ENCODE measurements at places on chromosomes 4 and X.

- DNase-seq = no peak
These were observed 30.5 kb upstream of the ADGRG2 start for GRCh38 chrX:19152762-19153161.

- DNase-seq = no peak
These were observed 2.1 kb downstream of the HMGB2 start for GRCh38 chr4:173332021-173332487.

DNA sequence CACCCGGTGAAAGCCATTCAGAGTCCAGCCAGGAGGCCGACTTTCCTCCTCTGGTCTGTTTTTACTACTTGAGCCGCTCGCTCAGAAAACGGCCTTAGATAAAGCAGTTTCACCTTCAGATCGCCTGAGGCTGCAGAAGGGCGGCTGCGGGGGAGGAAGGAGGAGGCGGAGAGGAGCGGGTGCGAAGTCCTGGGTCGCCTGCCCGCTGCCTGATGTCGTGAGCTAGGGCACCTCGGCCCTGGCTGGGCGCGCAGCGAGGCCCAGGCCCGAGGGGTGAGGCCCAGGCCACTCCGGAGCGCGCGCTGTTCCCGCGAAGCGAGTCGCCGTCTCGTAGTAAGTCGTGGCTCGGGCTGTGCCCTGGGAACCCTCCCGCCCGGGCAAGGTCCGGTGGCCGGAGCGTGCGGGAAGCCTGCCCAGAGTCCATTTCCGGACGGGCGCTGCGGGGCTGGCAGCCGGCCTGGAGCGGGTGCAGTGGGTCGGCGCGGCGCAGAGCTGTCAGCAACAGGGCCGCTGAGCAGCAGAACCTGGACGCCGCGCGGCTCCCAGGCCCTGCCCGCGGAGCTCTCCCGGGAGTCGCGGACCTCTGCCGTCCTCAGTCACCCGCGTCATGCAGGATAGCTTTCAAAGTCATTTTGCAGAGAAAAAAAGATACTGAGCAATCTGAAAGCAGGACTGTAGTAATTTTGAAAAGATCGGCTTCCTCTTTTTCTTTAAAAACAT lies 18.6 kb downstream of the TRIM2 start:
- DNase-seq = no peak

DNA sequence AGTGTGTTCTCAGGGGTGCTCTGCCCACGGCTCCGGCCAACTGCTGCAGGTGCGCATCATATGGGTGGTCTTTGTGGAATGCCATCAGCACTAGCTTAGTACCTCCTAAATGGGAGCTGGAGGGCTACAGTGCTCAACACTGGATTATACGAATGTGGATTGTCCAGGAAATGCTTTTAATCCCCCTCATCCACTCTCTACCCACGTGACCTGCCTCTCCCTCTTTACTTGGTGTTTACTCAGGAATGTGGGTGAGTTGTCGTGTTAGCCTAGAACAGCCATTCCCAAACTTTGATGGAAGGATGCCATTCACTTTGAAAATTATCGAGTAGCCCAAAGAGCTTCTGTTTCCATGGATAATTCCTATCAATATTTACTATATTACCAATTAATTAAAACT lies 150.8 kb downstream of the PTTG2 start:
- no peak for DNase-seq

DNA sequence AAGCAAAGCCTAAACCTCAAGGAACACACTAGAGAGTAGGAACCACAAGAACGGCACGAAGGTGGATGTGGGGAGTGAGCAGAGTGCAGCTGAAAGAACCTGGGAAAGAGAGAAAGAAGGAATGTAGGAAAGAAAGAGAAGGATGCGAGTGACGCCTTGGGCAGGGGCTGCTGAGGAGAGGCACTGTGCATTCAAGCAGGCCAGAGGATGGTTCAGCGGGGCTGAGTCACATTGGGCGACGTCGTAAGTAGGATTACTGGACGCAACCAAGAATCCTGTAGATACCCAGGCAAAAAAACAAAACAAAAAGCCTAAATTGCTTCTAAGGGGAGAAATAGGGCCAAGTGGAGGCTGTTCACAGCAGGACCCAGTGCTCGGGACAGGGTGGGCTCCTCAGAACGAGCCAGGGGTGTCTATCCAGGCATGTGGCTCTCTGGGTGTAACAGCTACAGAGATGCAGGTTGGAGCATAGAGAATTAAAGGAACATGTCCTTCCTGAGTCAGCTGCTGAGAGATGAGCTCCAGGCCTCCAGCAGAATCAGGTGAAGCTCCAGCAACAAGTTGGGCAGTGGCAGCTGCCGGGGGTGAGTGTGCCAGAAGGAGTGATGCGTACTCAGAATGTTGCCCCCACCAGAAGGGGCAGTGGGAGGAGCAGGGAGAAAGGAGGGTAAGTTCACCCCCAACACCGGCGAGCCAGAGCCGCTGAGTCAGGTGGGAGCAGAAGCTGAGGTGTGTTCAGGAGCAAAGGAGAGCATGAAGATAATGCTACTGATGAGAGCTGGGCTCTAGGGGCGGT lies 38.6 kb downstream of the NELFA start:
- no peak for DNase-seq

DNA sequence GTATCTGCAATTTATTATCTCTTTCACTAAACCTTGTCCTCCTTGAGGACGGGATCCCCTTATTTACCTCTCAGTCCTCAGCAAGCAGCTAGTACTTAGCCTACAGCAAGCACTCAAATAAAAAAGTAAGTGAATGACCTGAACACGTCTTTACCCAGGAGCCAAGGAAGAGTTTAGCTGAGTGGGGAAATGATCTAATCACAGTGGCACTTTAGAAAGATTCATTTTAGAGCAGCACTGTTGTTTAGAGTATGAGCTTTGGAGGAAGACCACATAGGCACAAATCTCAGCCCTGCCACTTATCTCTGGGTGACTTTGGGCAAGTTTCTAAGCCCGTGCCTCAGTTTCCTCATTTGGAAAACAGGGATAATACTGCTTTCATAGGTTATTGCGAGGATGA lies 2.7 kb downstream of the FAM120C start:
- no peak for DNase-seq

GRCh38 chr4:186676531-186677161 lies 47.0 kb downstream of the FAT1 start:
- DNase-seq = peak; percentile 97

DNA sequence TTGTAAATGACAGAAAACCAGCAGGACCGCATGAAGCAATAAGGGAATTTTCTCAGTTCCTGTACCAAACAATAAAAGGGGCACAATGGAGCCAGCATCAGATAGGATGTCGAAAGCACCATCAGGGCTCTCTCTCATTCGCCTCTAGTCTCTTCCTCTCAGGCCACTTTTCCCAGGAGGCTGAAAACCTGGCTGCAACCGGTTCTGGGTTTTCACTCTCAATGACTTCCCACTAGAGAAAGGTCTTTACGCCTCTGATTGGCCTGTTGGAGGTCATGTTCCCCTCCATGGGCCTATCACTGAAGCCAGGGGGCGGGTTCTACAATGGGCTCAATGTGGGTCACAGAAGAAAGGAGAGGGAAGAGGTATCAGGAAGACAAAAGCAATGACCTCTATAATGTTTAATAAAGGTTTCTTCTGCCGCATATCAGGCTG lies 29.3 kb downstream of the ZNF827 start:
- DNase-seq = no peak

- DNase-seq = no peak
These were observed 32.9 kb upstream of the DKK2 start for GRCh38 chr4:107069049-107069448.

DNA sequence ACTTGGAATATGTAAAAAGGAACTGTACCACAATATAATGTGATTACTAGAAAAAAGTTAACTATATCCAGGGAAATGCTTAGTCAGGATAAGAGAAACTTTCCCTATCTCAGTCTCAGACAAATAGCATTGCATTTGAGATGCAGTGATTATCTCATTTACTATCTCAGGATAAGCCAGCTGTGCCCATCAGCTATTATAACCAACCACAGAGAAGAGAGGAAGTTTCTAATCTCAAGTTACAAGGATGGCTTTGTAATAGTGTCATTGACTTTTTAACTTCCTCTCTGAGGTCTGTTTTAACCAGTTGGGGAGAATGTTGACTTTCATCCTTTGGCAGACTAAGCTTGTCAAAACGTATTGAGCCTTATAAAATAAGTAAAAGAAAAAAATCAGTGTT lies 56.5 kb downstream of the SNX25 start:
- peak; percentile 4 for DNase-seq

GRCh38 chr4:182918044-182918607 lies 940 bp upstream of the DCTD start:
- DNase-seq = peak; percentile 17

DNA sequence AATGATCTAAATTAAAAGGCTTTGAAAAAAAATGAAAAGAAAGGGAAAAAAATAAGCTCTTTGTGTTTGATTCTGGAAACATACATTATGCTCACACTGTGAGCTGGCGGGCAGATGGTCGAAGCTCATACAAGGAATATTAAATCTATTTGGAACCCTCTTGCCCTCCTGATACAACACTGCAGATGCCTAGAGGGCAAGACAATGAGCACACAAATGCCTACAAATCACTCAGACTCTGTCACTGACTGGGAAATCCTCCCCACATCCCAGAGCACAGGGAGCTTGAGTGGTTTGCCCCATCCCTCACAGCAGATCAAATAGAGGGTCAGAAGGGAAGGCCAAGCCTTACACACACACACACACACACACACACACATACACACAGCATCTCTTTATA lies 320.4 kb downstream of the HNRNPD start:
- DNase-seq = no peak

- no peak for DNase-seq
These were observed 391.4 kb downstream of the SH2D1A start for GRCh38 chrX:124737771-124738170.

DNA sequence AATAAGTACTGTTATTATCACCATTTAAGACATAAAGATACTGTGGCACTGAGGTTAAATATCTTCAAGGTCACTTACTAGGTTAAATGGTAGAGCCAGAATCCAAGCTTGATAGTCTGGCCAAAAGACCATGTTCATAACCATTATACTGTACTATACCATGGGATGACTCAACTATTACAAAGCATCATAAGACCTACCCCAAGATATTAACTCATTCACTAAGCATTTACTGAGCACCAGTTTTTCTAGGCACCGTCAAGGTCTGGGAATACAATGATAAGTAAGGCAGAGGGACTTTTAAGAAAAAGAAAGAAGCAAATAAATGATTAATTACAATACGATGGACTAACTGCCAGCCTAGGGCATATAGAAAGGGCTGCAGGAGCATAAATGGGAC lies 95.5 kb upstream of the KCTD8 start:
- DNase-seq = no peak

DNA sequence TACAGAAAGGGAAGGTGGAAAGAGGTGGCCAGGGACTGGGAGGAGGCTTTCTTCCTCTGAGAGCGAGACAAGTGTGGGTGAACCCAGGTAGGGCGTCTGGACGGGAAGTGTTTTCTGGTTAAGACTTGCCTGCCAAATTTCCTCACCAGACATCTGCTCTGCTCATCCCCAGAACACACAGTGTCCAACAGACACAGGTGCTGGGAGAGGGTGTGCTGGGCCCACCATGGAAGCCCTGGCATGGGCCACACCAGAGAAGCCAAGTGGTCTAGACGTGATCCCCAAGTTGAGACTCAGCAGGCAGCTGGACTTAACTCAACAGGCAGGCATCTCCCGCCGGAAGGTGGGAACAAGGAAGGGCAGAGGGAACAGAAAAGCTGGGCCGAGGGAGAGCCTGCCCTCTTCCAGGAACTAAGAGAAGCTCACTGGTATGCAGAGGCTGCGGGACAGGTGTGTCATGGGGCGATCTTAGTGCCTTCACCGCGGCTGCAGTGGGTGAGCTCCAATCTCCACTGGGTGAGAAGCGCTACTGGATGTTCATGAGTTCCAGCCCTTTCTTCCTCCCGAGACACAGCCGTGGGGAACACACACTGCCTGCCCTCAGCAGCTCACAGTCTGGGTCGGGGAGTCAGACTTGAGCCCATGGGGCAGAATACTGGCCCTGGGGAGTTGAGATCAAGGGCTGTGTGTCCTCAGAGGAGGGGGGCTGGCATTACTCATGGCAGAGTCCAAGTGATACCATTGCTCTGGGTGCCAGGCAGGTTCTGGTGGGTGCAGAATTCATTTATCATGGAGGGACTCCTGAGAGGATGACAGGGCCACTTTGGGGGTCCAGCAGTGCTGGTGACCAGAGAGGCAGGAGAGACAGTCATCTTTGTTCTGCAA lies 110.2 kb downstream of the CPZ start:
- no peak for DNase-seq

- DNase-seq = peak; percentile 28
These were observed 209.0 kb downstream of the PPARGC1A start for GRCh38 chr4:23680671-23681518.

- DNase-seq = no peak
These were observed 589.0 kb upstream of the FAM241A start for GRCh38 chr4:111556141-111556781.

DNA sequence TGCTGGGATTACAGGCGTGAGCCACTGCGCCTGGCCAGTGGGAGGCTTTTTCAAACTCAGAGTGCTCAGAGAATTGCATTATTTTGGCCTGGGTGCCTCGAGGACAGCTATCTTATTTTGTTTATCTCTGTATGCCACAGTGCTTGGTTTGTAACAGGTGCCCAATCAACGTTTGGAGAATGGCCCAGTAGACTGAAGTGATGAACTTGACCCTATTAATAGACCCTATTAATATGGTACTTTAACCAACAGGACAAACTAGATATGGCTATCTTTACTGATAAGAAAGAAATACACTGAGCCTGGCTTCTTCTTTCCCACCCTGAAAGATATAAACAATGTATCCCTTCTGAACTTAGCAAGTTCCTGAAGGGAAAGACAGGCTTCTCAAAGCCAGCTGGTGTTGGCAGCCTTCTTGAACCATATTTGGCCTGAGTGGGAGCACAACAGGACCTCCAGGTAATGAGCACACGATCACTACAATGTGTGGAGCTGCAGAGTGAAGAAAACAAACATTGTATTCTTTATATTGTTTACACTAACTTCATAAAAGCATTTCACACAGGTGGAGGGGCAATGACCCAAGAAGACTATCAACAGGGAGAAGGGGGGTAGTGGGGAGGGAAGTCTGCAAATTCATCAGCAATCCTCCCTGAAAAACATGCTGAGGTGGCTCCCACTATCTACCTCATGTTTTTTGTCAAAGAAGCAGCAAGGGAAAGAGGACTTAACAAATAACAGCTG lies 41.7 kb downstream of the PRPS1 start:
- DNase-seq = no peak

DNA sequence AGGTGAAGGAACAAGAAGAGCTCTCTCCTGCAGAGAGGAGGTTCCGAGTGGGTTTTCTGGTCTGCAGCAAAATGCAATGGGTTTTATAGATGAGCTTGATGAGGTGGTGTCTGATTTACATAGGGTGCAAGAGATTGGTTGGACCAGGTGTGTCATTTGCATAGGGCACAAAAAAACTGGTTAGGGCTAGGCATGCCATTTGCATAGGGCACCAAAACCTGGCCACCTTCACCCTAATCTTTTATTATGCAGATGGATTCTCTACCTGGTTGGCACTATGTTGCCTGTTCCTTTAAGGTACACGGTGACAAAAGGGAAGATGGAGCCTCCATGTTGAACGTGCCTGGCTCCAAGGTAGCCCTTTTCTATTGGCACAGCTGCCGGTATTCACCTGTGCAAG lies 94.5 kb upstream of the PRKX start:
- DNase-seq = no peak

DNA sequence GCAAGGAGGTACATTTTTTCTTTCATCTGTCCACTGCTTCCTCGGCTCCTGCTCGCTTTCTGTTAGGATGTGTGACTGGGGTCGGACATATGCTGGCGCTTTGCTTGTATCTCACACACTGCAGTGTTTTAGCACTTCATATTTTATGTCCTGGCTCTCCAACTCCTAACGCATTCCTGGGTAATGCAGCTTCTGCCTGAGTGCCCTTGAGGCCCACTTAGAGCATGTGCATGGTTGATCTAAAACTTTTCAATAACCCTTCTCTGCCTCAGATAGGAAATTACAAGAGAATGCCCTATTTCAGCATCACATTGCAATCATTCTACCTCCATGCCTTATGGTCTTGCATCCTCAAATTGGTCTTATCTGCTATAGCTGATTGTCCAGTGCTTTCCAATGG lies 65.3 kb downstream of the NEIL3 start:
- no peak for DNase-seq

All from kidney glomerular epithelial cell (primary cell).